ENCODE measurements at places on chromosomes 2 and 18. TPM values are rescaled to one million over a fixed set of nuclear protein-coding genes. Genes with fewer than 3 reads are reported as not detected.
A peak's percentile ranks its signal among the peaks of the same experiment; 100 is the strongest.

DNA sequence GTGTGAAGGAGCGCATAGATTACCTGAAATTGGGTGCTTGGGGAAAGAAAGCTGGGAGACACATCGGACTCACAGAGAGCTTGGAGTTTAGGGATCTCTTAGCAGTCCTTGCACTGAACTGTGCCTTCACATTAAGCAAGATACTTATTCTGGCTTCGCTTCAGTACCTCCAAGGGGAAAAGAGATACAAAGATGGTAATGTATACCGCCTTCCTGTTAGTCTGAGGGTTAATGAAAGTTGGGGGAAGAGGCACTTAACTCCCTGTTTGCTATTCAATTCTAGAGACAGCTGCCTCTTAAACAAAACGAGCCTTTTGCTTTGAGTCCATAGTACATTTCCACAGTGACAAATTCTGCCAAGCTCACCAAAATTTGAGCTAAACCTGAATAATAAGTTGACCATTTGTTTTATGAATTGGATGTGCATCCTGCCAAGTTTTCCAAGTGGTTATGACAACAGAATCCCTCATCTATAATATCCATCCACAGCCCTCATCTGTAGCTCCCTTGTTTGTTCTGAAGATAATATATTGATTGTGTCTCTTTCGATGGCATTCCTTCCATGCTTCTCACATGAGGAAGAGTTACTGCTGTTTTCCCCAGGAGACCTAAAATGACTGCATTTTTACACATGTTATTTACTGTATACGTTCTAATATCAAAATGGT lies 287.1 kb upstream of the ATP5MC3 start:
- no peak for DNase-seq

Gene FOXD4L1
- not detected for total RNA-seq

DNA sequence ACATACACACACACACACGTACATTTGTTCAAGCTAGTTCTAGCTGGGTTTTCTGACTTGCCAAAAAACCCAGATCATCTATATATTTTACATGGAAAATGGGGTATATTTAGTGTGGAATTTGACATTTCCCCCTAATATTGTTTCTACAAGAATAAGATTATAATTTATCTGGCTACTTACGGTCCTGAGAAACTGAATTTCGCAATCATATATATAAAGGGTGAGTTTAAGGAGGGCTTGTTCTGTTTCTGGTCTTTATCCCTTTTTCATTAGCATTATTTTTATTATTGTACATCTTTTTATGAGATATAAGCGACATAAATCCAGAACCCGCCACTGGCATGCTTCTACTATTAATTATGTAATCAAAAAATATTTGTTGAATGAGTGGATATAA lies 528.9 kb downstream of the TMX3 start:
- DNase-seq, result no peak

GRCh38 chr2:11160256-11160655 lies 5.0 kb downstream of the SLC66A3 start:
- DNase-seq, result no peak

- DNase-seq, result no peak
Observed at GRCh38 chr2:148896136-148896535, 21.1 kb downstream of the KIF5C start.

DNA sequence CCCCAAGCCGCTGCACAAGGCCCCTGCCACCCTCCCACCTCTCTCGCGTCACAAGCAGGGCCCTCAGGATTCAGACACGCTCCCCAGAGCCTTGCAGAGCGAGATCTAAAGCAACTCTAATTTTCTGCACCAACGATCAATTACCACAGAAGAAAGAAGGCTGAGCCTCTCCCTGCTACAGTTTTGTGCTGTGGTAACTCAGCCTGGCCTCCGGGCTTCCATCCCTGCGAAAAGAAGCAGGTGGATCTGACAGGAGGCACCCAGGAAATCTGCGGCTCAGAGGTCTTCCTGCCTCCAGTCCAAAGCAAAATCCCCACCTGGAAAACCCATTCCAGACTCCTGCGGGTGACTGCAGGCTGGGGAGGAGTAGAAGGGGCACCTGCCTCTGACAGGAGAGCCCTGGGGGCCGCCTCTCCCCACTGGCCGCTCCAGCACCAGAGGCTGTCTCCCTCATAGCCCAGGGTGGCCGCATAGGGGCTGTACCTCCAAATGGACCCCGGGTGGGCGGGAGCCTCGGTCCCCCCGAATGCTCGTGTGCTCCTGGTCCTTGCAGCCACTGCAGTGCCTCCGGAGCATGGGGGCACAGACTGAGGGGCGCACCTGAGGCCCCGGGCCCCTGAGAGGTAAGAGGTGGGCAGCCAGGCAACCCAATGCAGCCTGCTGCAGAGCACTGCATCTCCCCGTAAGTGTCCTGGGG lies 31.0 kb downstream of the PXDN start:
- DNase-seq, result no peak

GRCh38 chr2:26449278-26450030 lies 28.5 kb downstream of the OTOF start:
- no peak for DNase-seq

DNA sequence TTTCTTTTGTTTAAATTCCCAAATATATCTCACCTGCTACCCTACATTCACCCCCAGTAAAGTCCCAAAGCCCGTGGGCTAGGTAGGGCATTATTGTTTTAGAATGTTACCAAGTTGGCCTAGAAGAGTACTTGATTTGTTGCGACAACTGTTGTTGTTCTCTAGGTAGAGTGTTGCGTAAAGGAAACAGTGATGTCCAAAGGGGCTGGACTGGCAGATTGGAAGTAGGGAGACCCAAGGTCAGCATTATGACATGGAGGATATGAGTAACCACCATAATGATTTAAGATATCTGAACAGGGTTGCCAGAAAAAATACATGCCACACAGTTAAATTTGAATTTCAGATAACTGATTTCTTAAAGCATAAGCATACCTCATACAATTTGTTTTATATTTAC lies 39.2 kb downstream of the SCN1A start:
- no peak for DNase-seq

Gene STAT4
- total RNA-seq, result 1.2 TPM

Gene SLC35F5
- 140 TPM for total RNA-seq

DNA sequence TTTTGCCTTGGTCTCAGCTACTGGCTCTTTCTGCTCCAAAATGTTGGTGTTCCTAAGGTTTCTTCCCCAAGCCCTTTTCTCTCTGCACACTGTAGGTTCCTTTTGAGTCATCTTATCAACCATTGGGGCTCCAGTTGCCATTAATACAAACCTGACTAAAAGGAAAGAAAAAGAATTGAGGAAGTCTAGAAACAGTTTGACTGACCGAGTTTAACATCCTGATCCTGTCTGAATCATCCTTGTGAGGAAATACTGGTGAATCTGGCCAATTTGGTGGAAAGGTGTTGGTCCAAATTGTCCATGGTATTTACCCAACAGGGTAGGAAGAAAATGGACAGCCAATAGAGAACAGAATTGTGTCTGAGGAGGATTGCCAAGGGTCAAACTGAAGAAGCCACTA lies 38.3 kb downstream of the CRYGD start:
- DNase-seq, result no peak

DNA sequence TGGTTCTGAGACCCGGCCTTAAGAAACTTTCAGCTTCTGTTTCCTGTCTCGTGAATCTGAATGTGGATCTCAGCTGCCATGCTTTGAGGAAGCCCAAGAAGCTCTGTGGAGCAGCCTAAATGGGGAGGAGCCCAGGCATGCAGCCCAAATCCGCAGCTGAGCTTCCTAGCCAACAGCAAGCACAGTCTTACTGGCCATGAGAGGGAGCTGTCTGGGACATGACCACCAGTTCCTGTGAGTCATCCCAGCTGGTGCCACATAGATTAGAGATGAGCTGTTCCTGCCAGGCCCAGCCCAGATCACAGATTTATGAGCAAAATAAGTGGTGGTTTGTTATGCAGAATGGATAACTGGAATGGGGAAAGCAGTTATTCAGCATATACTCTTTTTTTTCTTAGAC lies 224.4 kb upstream of the APCDD1 start:
- peak; percentile 94 for DNase-seq

DNA sequence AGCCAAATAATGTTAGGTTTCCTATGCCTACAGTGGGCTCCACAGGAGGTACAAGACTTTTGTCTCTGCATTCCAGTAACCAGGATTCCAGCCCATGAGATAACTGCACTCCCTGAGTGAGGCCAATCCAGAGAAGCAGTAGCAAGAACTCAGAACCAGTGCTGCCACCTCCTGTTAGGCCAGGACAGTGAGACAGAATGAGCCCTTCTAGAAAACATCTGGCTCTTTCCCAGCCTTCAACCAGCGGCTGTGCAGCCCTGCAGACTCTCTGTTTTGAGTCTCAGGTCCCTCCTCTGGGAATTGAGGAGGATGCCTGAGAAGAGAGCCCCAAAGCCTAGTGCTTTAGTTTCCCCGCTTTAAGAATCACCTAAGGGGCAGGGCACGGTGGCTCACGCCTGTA lies 44.2 kb downstream of the ARID5A start:
- DNase-seq, result no peak

Gene SPR
- 20.2 TPM for total RNA-seq

DNA sequence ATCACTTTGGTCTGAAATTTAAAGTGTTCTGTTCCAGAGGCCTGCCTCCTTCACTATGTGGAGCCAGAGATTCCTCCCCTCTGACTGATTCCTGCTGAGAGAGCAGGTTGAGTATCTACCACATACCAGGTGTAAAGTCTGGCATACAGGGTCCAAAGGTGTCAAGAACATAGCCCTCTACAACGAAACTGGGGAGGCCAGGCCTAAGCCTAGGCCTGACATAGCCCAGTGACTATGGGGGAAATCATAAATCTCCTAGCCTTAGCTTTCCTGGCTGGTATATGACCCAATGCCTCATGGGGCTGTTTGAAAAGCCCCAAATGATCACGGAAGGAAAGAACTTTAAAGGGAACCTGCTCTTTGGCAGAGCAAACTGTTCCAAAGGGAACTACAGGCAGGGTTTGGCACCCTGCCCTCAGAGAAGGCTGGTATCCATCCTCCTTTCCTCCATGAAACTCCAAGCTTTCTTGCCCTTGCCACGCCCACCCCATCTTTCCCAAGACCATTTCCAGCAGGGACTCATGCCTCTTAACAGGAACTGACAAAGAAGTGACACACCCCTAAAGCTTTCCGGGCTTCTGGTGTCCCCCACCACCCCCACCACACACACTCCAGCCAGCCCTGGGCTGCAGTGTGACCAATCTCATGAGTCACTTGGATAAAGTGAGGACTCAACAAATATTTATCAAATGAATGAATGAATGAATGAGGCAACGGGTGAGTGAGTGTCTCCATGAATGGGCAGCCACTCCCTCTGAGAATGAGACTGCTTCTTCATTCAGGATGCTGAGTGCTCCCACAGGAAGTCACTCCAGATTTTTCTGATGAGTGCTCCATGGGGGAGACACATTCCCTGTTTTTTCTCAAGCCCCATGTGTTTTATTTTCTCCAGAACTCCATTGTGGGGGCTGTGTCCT lies 114.5 kb upstream of the STPG4 start:
- peak; percentile 99 for DNase-seq

Gene OTX1
- total RNA-seq, result 0.44 TPM

DNA sequence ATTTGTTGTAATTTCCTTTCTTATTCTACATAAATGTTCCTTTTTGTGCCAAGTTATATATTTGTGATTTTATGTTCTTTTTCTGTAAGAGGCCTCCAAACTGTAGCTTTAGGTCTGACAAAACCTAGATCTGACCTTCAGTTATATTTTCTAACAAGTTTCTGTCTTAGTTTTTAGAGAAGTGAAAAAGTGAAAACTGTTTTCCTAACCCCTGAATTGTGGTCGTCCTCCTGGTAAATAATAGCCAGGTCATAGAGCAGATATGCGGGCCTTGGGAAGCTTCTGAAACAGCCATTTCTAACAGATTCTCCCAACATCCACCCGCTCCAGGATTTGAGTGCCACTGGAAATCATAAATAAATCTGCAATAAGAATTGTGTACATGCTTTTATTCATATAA lies 398.4 kb upstream of the CWC22 start:
- DNase-seq, result no peak

Gene CHRNA1
- not detected for total RNA-seq

Gene CNDP1
- not detected for total RNA-seq

Gene CFLAR
- total RNA-seq, result 62.8 TPM

Data from HFFc6 (cell line).